Ovary (tissue), 10 donors: ENCODE measurements at places on chromosomes 5 and 9. TPM values are rescaled to one million over a fixed set of nuclear protein-coding genes. Genes with fewer than 3 reads are reported as not detected.
A peak's percentile ranks its signal among the peaks of the same experiment; 100 is the strongest.

- DNase-seq, result no peak
- H3K4me1 ChIP-seq, result no peaks in the 10 kb centered on the region
- H3K27ac ChIP-seq, result no peak overlapping the region
- H3K27me3 ChIP-seq, result no peaks in the 10 kb centered on the region
- H3K4me3 ChIP-seq, result peak overlapping the region; percentile 44
Observed at GRCh38 chr9:110578575-110579033, 937 bp downstream of the SVEP1 start.

DNA sequence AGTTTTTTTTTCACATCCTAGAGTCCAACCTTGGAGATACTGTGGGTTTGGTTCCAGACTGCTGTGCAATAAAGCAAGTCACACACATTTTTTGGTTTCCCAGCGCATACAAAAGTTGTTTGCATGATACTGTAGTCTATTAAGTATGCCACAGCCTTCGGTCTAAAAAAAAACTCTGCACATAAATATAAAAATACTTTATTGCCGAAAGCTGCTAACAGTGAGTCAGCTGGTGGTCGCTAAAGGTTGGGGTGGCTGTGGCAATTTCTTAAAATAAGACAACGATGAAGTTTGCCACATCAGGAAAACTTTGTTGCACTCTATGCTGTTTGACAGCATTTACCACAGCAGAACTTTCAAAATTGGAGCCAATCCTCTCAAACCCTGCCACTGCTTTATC, 37.4 kb downstream of the UBQLN1 start:
- H3K4me1 ChIP-seq, result no peaks in the 10 kb centered on the region
- no peak overlapping the region for H3K4me3 ChIP-seq
- no peaks in the 10 kb centered on the region for H3K27me3 ChIP-seq
- no peak overlapping the region for H3K27ac ChIP-seq
- DNase-seq, result no peak

DNA sequence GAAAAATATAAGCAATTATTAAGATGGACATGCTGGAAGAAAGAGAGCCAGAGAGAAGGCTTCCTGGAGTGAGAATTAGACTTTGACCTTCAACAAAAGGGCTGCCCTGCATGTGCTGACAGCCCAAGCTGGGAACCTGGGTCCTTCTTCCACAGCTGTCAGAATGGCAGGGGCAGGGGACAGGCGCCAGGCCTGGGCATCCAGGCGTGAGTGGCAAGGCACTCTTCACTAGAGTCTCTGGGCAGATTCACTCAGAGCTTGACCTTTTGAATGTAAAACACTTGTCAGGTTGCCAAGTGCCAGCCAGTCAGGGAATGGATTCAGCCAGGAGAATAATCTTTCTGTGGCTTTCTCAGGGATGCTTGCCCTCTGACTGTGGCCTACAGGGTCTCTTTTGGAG, 119.1 kb upstream of the CLINT1 start:
- no peaks in the 10 kb centered on the region for H3K4me1 ChIP-seq
- DNase-seq, result no peak
- H3K4me3 ChIP-seq, result no peak overlapping the region
- H3K36me3 ChIP-seq, result no peaks in the 10 kb centered on the region
- no peaks in the 10 kb centered on the region for H3K27me3 ChIP-seq

ZNF883 gene
- total RNA-seq, result 3.2 TPM

- DNase-seq, result no peak
- no peaks in the 10 kb centered on the region for H3K36me3 ChIP-seq
- no peak overlapping the region for H3K4me3 ChIP-seq
- no peak overlapping the region for H3K27ac ChIP-seq
Observed at GRCh38 chr5:96101358-96102089, 139.9 kb upstream of the ELL2 start.

DNA sequence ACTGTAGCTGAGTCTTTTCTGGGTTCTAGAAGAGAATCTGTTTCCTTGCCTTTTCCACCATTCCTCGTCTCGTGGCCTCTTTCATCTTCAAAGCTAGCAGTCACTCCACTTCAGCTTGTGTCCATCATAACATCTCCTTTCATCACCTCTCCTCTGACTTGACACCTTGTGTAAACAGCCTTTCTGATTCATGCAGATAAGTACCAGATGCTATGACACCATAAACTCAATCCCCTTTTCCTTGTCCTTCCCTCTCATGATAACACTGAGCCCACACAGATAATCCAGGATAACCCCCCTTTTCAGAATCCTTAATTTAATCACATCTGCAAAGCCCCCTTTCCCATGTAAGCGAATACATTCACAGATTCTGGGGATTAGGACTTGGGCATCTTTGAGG, 95.5 kb downstream of the SNX24 start:
- no peaks in the 10 kb centered on the region for H3K27me3 ChIP-seq
- H3K4me3 ChIP-seq, result no peak overlapping the region
- H3K36me3 ChIP-seq, result no peaks in the 10 kb centered on the region

RLN2 gene
- total RNA-seq, result not detected
